ELF-1 (cell line): ENCODE measurements at places on chromosomes 7 and 10.

GRCh38 chr10:122490786-122491680 is 29.7 kb downstream of the HTRA1 start:
- peak; percentile 31 for DNase-seq

DNA sequence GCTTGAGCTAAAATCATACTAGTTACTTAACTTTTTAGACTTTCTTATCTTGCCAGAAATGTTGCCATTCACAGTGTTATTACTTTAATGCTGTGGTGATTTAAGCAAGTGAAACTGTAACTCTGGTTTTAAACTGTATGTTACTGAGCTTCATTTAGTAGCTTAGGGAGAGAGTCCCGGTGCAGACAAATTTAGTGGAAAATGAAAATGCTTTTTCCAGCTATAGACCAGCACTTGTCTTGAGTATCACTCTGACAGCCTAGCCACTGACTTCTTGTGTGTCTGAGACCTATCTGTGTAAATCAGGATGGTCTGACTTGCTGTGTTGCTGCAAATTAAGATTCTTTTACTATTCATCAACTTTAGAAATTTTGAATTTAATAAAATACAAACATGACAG is 200.8 kb downstream of the CACNB2 start:
- DNase-seq, result no peak

DNA sequence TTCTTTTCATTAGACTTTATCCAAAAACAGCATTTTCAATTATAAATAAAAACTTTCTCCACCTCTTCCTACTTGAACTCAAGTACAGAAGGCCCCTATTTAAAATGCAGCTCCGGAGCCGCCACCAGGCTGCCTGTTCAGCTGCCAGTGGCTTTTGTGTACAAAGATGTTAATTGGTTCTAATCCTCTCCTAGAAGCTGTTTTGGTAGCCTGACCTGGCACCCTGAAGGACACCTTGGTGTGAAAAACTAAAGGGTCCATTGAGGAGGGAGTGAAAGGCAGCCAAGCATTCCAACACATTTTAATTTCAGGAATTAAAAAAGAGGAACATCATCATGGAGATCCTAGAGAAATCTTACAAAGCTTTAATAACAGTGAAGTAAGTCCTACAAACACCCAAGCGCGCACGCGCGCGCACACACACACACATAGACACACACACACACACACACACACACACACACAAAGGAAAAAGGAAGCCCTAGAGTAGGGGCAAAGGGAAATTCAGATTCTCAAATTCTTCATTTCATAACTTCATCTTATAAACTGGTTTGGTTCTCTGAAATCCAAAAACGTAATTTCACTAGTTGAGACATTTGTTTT is 41.4 kb downstream of the VAX1 start:
- DNase-seq, result peak; percentile 21

DNA sequence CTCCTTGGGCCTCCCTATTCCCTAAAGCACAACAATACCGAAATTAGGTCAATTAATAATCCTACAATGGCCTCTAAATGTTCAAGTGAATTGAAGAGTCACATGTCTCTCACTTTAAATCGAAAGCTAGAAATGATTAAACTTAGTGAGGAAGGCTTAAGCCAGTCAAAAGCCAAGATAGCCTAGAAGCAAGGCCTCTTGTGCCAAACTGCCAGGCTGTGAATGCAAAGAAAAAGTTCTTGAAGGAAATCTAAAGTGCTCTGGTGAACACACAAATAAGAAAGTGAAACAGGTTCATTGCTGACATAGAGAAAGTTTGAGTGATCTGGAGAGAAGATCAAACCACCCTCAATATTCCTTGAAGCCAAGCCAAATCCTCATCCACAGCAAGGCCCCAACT is 57.2 kb downstream of the SLC29A4 start:
- no peak for DNase-seq

- DNase-seq, result peak; percentile 20
Measured at GRCh38 chr7:70208236-70209063, 610.2 kb downstream of the AUTS2 start.

GRCh38 chr10:124565565-124566221 is 104.1 kb downstream of the LHPP start:
- DNase-seq, result peak; percentile 89

- DNase-seq, result no peak
Measured at GRCh38 chr10:4579844-4580243, 246.2 kb upstream of the AKR1E2 start.

- DNase-seq, result no peak
Measured at GRCh38 chr10:132805599-132805998, 19.7 kb upstream of the NKX6-2 start.

DNA sequence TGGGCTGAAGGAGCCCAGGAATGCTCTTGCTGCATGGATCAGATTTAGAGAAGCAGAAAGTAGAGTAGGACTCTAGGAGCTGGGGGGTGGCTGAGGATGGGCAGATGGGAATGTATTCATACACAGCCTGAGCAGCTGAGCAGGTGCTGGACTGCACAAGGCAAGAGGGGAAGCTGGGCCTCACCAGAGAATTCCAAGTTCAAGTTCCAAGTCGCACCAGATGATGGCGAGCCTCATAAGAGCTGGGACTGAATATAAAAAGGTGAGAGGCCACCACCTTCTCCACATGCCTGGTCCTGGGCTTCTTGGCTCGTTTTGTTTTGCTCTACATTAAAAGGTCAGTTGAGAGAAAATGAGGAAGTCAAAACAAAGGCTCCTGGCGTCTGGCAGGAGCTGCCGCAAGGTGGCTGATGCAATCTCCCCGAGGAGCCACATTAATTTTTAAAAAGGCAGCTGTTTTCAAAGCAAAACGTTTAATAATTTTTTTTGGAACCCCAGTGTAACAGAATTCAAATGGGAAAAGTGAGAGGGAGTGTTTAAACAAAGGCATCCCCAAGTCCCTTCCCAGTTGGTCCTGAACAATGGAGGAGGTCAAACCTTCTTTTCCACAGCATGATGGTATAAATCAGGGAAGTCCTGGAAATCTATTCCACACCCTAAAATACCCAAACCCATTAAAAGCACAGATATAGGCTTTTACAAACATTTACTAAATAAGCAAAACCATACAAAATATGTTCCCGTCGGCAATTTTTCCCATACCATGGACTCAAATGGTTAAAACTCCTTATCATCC is 9.5 kb downstream of the CYREN start:
- DNase-seq, result no peak

- DNase-seq, result peak; percentile 95
Measured at GRCh38 chr7:100835903-100836811, 8.8 kb upstream of the EPHB4 start.

DNA sequence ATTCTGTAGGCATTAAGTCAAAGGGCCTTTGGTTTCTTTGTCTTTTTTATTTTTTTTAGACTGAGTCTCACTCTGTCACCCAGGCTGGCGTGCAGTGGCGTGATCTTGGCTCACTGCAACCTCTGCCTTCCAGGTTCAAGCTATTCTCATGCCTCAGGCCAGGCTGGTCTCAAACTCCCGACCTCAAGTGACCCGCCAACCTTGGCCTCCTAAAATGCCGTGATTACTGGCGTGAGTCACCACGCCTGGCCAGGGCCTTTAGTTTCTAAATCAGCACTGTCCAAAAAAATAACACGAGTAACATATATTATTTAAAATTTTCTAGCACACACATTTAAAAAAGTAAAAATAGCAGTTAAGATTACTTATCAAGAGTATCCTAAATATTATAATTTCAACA is 11.1 kb upstream of the ACSL5 start:
- DNase-seq, result no peak

DNA sequence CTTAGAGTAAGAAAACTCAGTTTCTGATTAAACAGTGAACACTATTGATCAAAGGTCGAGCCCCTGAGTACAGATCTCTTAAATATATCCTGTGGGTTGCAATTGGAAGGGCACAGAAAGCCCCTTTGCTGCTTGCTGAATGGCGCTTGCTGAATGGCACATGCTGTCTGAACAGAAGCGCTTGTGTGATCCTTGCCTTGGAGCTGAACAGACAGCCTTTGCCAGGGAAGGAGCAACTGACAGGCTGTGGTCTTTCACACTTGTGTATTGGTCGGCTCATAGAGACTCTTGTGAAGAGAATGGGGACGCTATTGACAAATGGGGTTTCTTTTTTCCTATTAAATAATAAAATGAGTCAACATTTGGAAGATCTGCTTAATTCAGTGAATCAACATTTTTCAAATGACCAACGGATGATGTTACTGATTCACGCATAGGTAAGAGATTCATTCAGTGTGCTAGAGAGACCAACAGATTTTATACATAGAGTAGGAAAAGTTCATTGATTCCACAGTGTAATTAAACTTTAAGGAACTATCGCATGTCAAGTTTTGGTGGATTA is 99.4 kb upstream of the TNS3 start:
- peak; percentile 45 for DNase-seq

DNA sequence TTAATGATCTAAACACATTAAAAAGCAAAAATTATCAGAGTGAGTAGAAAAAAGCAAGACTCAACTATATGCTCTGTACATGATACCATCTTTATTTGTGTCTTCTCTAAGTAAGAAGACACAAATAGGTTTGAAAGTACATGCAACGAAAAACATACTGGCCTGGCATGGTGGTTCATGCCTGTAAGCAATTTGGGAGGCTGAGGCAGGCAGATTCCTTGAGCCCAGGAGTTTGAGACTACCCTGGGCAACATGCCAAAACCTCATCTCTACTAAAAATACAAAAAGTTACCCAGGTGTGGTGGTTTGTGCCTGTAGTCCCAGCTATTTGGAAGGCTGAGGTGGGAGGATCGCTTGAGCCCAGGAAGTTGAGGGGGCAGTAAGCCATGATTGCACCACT is 78.1 kb upstream of the TOMM7 start:
- no peak for DNase-seq

GRCh38 chr10:77641788-77642397 is 4.3 kb upstream of the KCNMA1 start:
- DNase-seq, result peak; percentile 53

- peak; percentile 78 for DNase-seq
Measured at GRCh38 chr7:127588019-127588696, at the start of gene ARF5. TSS of gene ARF5 (plus strand) at chr7:127588411. CDS start at chr7:127588499, 88 bp downstream.
